ENCODE measurements at places on chromosomes 7 and 10.

DNA sequence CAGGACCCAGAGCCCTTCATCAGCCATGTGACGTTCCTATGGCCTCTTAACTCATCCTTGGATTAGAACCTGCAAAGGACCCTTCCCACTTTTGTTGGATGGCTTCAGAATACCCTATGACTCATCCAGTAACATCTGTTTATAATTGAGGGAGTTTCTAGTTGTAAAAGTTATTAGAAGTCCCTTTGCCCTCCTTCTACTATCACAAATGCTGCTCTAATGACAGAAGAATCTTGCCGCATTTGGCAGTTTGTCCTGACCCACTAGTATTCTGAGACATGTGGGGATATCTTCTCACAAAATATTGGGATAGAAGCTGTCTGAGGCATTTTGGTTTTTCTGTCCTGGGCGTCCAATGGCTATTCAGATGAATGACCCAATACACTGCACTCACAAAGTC is 251.8 kb upstream of the TMEM72 start:
- no peaks in the 10 kb centered on the region for H3K36me3 ChIP-seq
- H3K4me1 ChIP-seq: no peaks in the 10 kb centered on the region
- no peaks in the 10 kb centered on the region for H3K27me3 ChIP-seq
- H3K27ac ChIP-seq: no peak overlapping the region
- DNase-seq: no peak

DNA sequence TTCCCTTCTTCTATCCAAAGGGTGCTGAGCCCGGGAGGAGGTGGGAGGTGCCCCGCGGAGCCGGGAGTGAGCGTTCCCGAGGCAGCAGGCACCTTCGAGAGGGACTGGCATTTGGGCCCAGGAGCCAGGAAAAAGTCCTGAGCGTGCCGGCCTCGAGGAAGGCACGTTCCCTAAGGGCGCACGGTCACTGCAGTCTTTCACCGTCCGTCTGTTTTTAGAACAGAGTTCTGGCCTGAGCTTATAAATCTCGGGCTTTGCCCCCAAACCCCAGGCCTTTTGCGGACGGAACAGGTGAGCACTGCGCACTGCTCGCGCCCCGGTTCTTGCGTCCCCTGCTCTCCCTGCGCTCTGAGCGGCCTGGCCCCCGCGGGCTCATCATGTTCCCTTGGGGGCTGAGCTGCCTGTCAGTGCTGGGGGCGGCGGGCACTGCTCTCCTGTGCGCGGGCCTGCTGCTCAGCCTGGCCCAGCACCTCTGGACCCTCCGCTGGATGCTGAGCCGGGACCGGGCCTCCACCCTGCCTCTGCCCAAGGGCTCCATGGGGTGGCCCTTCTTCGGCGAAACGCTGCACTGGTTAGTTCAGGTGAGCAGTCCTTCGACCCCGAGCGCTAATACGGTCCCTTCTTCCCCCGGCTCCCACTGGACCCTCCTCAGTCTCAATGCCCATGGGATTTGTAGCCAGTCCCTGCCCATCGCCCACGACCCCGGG is 442 bp downstream of the CYP26C1 start:
- H3K36me3 ChIP-seq: peaks cover 26% of the 10 kb centered on the region
- H3K4me1 ChIP-seq: peaks cover 31% of the 10 kb centered on the region
- no peak overlapping the region for H3K27ac ChIP-seq
- DNase-seq: no peak
- no peak overlapping the region for H3K4me3 ChIP-seq

- no peaks in the 10 kb centered on the region for H3K36me3 ChIP-seq
- H3K27ac ChIP-seq: no peak overlapping the region
- peaks cover 10% of the 10 kb centered on the region for H3K27me3 ChIP-seq
- no peaks in the 10 kb centered on the region for H3K4me1 ChIP-seq
These were observed 23.6 kb upstream of the HIBADH start for GRCh38 chr7:27686315-27686714.

DNA sequence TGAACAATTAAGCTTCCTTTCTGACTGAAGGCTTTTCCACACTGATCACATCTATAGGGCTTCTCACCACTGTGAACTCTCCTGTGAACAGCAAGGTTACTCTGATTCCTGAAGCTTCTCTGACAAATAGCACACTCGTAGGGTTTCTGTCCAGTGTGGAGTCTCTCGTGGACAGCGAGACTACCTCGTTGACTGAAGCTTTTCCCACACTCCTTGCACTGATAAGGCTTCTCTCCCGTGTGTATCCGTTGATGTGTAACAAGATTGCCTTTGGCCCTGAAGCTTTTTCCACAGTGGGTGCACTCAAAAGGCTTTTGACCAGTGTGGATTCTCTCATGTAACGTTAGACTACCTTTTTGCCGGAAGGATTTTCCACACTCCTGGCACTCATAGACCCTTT is 4.4 kb downstream of the ZNF32 start:
- peaks cover 38% of the 10 kb centered on the region for H3K36me3 ChIP-seq
- no peak overlapping the region for H3K4me3 ChIP-seq
- peaks cover 3% of the 10 kb centered on the region for H3K27me3 ChIP-seq
- H3K27ac ChIP-seq: no peak overlapping the region
- DNase-seq: no peak
- peaks cover 23% of the 10 kb centered on the region for H3K4me1 ChIP-seq

- H3K36me3 ChIP-seq: peaks cover 5% of the 10 kb centered on the region
- H3K4me1 ChIP-seq: peaks cover 41% of the 10 kb centered on the region
- H3K4me3 ChIP-seq: no peak overlapping the region
- H3K27me3 ChIP-seq: peaks cover 3% of the 10 kb centered on the region
- H3K27ac ChIP-seq: no peak overlapping the region
- no peak for DNase-seq
These were observed 92.8 kb downstream of the ALOX5 start for GRCh38 chr10:45466784-45467183.

GRCh38 chr10:73159038-73159648 is 8.7 kb downstream of the ECD start:
- H3K4me3 ChIP-seq: no peak overlapping the region
- H3K4me1 ChIP-seq: peaks cover 19% of the 10 kb centered on the region
- DNase-seq: peak; percentile 53
- peak overlapping the region; percentile 62 for H3K27ac ChIP-seq

- no peak overlapping the region for H3K4me3 ChIP-seq
- no peak for DNase-seq
- no peaks in the 10 kb centered on the region for H3K4me1 ChIP-seq
- H3K27ac ChIP-seq: no peak overlapping the region
These were observed 23.0 kb downstream of the FAM13C start for GRCh38 chr10:59339351-59339750.

DNA sequence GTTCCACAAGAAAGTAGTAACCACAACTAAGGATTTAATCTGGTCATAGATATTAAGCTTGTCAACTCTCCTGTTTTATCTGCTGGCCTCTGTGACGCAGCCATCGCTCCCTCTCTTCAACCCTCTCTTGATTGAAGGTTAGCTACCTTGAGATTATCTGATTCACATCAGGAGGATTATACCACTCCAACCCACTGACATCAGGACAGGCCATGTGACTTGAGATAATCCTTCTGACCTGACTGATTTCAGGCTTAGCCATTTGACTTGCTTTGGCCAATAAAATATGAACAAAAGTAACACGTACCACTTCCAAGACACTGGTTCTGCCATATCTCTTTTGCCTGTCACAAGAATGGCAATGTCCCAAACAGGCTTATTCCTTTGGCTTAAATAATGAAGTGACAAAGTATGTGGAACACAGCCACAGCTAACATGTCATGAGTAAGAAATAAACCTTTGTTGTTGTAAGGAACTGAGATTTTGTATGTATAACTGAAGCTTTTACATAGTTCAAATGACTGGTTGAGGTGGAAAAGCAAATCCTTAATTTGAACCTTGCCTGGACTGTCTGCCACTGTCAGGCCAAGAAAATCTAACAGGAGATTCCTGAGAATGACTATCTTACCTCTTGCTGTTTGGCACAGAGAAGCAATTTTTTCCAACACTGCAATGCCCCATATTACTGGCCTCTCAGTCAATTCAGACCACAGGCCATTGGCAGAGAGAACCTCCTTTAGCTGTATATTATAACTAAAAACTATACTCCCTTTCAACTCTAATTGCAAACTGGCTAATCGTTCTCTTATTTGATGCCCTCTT is 13.9 kb downstream of the ZNF438 start:
- H3K36me3 ChIP-seq: peaks cover under 1% of the 10 kb centered on the region
- H3K4me1 ChIP-seq: no peaks in the 10 kb centered on the region
- no peak for DNase-seq
- no peak overlapping the region for H3K4me3 ChIP-seq
- H3K27me3 ChIP-seq: peaks cover 2% of the 10 kb centered on the region

DNA sequence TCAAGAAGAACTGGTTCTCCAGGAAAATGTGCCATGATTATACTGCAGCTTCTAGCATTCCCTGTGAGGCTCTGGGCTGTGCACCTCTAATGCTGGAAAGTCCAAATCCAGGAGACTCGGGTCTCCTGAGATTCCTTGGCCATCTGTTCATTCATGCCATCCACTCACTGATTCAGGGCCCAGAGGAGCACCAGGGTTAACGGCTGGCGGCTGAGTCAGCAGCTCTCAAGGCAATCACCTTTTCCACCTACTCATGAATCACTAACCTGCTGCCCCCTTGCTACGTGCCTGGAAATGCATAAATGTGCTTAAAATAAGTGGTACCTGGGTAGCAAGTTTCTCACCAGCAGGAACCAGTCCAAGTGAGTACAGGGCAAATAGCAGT is 132.7 kb downstream of the KCNMA1 start:
- H3K36me3 ChIP-seq: no peaks in the 10 kb centered on the region
- no peak overlapping the region for H3K4me3 ChIP-seq
- no peak overlapping the region for H3K27ac ChIP-seq
- no peaks in the 10 kb centered on the region for H3K4me1 ChIP-seq
- peaks cover 13% of the 10 kb centered on the region for H3K27me3 ChIP-seq

DNA sequence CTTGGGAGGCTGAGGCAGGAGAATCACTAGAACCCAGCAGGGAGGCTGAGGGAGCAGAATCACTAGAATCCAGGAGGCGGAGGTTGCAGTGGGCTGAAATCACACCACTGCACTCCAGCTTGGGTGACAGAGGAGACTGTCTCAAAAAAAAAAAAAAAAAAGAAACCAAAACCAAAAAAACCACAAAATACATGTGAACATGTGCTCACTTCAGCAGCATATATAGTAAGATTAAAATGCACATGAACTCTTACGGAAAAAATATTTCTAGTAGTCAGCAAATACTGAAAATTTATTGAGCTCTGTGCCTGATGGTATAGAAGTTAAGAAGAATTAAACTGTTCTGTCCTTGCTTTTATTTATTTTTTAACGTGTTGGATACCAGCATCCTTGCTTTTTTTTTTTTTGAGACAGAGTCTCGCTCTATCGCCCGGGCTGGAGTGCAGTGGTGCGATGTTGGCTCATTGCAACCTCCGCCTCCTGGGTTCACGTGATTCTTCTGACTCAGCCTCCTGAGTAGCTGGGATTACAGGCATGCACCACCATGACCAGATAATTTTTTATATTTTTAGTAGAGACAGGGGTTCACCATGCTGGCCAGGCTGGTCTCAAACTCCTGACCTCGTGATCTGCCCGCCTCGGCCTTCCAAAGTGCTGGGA is 9.6 kb upstream of the ZNF487 start:
- H3K27ac ChIP-seq: no peak overlapping the region
- no peak for DNase-seq
- H3K27me3 ChIP-seq: no peaks in the 10 kb centered on the region
- H3K4me3 ChIP-seq: no peak overlapping the region

DNA sequence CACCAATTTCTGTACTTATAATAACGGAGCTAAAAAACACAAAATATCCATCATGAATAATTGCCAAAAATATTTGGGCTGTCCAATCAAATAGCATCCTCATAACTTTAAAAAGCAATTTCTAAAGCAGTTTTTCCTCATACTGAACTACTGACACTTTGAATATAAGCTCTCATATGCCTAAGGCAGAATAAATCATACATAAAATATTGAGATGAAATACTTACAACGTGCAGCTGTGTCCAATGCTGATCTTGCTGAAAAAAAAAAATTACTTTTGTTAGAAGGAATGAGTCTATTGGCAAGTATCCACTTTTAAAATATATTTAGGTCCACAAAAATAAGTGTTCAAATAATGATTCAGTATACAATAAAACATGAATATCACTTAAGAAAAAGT is 24.2 kb downstream of the FAM3C start:
- peaks cover 23% of the 10 kb centered on the region for H3K36me3 ChIP-seq
- H3K4me1 ChIP-seq: peaks cover 55% of the 10 kb centered on the region
- H3K27ac ChIP-seq: peak overlapping the region; percentile 34
- no peaks in the 10 kb centered on the region for H3K27me3 ChIP-seq
- DNase-seq: no peak

DNA sequence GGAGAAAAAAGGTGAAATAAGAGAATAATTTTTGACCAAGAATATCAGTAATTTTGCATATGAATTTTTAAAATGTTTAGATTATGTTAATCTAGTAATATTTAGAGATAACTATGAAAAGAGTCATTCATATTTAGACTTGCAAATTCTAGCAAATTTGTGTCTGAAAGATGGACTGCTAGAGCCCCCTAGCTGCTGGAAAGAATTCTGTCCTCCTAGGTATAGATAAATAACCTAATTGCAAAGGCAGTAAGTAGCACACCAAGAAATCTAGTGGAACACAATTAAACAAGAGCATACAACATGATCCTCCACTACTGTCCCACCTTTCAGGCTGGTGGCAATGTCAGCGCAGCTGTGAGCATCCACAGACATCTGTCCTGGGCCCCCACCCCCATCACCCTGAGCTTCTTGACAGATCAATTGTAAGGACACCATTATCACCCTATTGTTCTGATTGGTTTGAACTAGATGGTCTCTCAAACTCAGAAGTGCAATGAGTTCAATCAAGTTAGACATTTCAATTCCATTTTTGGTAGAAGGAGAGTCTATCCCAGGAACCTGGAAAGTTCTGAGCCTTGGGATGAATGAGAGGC is 15.0 kb upstream of the GFRA1 start:
- no peak overlapping the region for H3K27ac ChIP-seq
- no peak for DNase-seq

GRCh38 chr10:112140110-112140970 is 43.2 kb downstream of the GPAM start:
- peak; percentile 24 for DNase-seq
- no peak overlapping the region for H3K4me3 ChIP-seq
- H3K27me3 ChIP-seq: peaks cover 6% of the 10 kb centered on the region
- H3K36me3 ChIP-seq: no peaks in the 10 kb centered on the region

DNA sequence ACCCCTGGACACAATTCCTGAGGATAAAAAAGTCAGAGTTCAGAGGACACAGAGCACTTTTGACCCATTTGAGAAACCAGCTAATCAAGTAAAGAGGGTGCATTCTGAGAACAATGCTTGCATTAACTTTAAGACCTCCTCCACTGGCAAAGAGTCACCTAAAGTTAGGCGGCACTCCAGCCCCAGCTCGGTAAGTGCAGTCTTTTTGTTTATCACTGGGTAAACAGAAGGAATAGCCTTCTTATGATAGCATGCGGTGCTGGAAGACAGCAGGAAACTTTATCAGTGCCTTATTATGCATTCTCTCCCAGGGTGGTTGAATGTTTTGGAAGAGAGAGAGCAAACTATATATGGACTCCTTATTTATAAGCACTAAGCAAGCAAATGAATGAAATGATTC is 130.5 kb downstream of the CDK14 start:
- no peaks in the 10 kb centered on the region for H3K4me1 ChIP-seq
- H3K4me3 ChIP-seq: no peak overlapping the region
- no peak for DNase-seq
- H3K27ac ChIP-seq: no peak overlapping the region
- H3K36me3 ChIP-seq: no peaks in the 10 kb centered on the region
